ENCODE measurements at places on chromosomes 12 and 14.
A peak's percentile ranks its signal among the peaks of the same experiment; 100 is the strongest.

GRCh38 chr14:66228267-66228970 is 257.8 kb upstream of the CCDC196 start:
- no peak for DNase-seq

- no peak for DNase-seq
Observed at GRCh38 chr12:69765515-69765914, 26.9 kb downstream of the RAB3IP start.

DNA sequence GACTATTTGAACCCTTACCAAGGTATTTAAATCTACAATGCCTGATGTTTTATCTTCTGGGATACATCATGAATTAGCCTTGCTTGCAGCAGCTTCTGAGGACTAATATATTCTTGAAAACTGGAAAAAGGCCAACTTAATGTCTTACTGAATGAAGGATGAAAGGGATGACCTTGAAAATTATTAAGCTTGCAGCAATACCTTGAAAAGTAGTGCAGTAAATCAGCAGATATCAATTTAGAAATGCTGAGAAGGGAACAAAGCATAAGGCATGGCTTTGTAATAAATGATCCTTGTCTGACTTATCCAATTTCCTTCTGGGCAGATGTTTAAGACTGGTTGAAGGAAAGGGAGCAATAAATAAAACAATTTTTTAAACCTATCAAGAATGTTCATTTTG is 37.3 kb upstream of the FERMT2 start:
- DNase-seq = no peak

DNA sequence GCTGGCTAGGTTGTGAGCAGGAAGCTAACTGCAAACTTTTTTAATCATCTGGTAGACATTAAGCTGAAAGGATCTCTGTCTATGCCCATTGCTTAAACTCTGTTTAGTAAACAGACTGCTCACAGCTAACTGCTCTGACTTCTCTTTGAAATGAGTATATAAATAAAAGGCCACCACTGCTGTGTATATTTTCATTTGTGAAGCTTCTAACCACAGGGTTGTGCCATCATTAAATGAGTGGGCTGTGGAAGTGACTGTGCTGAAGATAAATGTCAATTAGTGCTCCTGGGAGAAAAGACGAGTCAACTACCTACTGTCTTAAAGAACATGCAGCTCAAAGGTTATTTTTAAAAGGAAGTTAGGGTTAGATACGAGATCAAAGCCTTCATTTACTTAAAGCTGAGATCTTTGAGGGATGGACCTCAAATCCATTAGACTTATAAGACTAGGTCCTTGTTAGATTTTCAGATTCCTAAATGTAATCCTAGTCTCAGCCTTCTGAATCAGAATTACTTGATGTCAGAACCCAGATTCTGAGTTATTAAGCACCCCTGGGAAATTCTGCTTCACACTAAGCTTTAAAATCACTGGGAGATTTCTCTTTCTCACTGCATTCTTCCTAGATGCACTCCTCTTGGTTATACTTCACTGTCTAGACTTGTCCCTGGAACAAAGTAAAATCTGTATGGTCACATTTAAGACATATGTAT is 213.1 kb upstream of the FLRT2 start:
- no peak for DNase-seq

- no peak for DNase-seq
Observed at GRCh38 chr12:7269273-7269672, 34.6 kb upstream of the ACSM4 start.

- no peak for DNase-seq
Observed at GRCh38 chr12:103518899-103519298, 23.1 kb upstream of the C12orf42 start.

- DNase-seq = no peak
Observed at GRCh38 chr14:98230411-98230810, 1041.6 kb downstream of the BCL11B start.

GRCh38 chr12:26425587-26426260 is 230.4 kb downstream of the SSPN start:
- DNase-seq = no peak

DNA sequence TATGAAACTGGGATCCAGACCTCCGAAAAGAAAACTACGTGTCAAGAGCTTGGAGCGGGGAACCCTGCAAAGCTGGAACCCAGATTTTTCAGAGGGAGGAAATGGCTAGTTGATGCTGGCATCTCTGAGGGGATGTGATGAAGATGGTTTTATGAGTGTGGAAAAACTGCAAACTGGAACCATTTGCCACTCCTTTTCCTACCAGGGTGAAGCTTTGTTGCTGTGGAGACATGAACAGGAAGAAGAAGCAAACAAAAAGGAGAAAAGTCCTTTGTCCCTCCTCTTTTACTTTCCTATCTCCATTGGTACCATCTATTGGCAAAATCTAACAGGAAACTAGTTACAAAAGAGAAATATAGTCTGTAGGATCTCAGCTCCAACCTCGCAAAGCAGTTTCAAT is 39.2 kb downstream of the CDK17 start:
- DNase-seq = no peak

GRCh38 chr14:60653701-60654161 is 4.5 kb upstream of the SIX1 start:
- no peak for DNase-seq

DNA sequence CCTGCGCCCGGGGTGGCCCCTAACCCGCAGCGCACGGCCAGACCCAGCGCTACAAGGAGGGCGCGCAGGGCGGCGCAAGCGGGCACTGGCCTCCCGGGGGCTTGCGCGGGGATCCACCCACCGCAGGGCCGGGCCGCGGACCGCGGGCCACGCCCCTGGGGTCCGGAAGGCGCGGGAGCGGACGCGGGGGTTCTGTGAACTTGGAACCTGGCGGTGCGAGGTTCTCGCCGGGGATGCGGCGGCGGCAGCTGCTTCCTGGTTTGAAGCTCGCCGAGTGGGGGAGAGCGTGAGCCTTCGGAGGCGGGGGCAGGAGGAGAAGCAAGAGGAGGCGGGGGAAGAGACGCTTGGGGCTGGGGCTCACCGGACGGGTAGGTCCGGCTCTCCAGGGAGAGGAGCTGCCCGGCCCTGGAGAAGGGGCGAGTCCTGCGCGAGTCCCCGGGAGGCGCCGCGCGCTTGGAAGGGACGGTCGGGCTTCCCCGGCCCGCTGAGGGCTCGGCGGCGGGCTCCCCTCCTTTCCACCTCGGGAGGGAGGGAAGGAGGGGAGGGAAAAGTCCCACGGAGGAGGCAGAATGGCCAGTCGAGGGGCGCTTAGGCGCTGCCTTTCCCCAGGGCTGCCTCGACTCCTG is at the start of gene PRKCH:
TSS of gene PRKCH (plus strand) at position 195 of the 626 bp plus-strand sequence. CDS start 523 bp downstream, outside the sequence.
- peak; percentile 96 for DNase-seq

GRCh38 chr14:99603471-99604277 is at the start of gene CCDC85C:
Gene CCDC85C, minus strand, starts transcription at chr14:99604207. Its CDS starts 248 bp downstream, at chr14:99603959.
- DNase-seq = no peak

GRCh38 chr12:20450591-20451180 is 82.3 kb downstream of the PDE3A start:
- no peak for DNase-seq

DNA sequence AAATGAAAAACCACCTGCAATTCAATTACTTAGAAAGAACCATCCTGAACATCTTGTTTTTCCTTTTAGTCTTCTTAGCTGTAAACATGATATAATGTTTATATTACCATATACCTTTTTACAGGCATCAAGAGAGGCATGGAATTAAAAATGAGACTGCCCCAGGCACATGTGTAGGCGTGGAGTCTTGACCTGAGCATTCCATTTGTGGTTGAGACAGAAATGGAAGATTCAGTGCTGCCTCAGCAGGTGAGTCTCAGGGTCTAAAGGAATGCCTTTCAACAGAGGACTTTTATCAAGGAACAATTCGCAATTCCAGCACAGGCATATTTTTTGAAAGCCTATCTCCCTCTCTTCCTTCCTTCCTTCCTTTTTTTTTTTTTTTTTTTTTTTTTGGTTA is 8.0 kb upstream of the NANOGNB start:
- no peak for DNase-seq

DNA sequence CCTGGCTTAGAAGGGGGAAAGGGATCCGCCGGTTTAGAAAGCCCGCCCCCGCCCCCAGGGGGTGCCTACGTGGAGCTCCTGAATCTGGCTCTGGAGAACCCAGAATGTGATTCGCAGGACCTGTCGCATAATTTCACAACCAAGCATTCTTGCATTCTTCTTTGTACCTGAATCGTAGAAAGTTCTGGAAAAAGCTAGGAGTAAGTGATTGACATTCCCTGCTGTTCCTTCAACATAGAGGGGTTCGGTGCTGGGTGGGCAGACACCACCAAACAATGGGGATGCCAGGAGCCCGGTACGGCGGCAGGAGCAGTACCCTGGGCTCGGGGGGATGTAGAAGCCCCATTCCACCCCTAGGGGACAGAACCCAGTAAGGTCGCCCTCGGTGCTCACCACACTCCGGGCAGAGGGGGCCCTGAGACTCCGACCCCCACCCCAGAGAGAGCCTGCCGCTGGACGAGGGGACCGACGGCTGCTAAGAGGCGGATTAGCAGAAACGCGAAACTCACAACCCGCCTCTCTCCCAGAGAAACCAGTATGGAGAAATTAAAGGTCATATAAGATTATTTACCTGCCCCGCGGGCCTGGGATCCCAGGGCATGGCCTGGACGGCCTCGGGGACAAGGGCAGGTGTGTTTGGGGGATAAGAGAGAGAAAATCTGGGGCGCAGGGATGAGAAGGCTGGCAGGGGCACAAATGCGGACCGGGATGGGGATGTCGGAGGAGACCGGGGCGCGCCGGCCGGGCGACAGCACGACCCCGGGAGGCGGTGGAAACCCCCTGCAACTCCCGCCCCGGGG is 520 bp downstream of the CSRP2 start:
- peak; percentile 28 for DNase-seq

GRCh38 chr14:58107947-58108552 is 44.0 kb downstream of the ARMH4 start:
- DNase-seq = peak; percentile 81

DNA sequence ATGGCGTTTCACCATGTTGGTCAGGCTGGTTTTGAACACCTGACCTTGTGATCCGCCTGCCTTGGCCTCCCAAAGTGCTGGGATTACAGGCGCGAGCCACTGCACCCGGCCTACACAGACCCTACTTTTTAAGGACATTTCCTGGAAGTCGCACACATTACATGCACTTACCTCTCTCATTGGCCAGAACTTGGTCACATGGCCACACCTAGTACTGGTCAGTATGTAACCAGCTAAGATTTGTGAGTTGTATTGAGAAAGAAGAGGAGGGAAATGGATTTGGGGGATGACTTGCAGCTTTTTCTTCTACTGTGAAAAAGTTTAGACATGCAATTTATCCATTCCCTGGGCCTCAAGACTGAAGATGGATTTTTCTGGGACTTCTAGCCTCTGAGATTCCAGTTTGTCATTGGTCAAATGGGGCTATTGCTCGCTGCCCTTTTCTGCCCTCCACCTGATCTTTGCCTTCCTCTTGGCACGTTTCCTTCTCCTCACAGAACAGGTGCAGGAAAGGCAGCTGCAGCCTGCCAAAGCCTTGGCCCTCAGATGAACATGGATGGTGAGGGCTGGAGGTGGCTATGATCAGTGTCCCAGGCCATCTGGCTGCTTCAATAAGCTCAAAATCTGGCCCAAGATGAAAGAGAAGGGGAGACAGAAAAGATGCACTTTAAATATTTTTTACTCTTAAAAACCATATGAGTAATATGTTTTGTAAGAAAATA is 7.1 kb upstream of the ZDHHC22 start:
- DNase-seq = no peak

GRCh38 chr12:106205208-106206069 is 42.4 kb downstream of the CKAP4 start:
- DNase-seq = peak; percentile 26

DNA sequence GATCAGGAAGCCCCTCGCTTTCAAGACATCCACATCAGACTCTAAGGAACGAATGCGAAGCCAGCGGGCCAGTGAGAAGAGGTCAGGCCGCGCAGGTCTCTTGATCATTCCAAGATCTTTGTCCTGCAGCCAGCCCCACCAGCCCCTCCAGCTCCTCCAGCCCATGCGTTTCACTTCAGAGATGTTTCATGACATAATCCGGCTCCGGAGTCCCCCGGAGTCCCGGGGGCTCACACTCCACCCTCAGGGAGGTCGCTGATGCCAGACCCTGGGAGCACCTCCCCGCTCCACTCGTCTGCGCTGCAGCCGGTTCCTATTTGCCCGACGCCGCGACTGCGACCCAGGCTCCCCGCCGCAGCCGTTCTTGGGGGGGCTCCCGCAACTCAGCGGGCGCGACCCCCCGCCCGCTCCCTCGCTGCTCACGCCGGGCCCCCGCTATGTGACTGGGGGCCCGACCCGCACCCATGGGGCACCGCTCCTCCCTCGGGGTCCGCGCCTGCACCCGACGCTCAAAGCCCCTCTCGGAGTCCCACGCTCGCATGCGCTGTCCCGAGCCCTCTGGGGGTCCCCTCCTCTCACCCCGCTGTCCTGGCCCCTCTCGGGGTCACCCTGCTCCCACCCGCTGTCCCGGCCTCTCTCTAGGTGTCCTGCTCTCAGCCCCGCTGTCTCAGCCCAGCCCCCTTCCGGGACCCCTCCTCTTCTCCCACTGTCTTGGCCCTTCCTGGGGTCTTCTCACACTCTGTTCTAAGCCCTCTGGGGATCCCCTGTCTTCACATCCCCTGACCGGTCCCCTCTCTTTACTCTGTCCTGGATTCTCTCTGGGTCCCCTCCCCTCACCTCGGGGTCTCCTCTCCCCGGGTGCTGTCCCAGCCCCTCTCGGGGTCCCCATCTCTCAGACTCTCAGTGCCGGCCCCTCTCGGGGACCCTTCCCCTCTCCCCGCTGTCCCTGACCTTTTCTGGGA is 1.1 kb downstream of the TAOK3 start:
- no peak for DNase-seq

DNA sequence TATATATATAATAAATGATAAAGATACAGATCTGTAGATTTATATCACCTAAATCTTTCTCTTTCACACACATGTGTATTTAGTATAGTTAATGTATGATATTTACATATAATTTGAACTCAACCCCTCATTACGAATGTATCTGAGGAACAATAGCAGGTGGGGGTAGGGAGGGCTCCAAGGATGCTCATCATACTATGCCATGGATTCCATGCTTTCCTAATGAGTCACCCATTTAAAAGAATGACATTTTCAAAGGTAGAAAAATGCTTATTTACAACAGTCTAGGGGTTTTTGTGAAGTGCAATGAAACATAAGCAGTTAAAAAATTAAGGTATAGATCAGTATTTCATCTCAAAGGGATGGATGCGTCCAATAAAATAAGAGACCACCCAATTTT is 181.6 kb downstream of the SOX5 start:
- DNase-seq = no peak

GRCh38 chr12:55653031-55653430 is 16.3 kb downstream of the OR10P1 start:
- DNase-seq = no peak

GRCh38 chr14:30608533-30609006 is 13.5 kb upstream of the SCFD1 start:
- DNase-seq = no peak

DNA sequence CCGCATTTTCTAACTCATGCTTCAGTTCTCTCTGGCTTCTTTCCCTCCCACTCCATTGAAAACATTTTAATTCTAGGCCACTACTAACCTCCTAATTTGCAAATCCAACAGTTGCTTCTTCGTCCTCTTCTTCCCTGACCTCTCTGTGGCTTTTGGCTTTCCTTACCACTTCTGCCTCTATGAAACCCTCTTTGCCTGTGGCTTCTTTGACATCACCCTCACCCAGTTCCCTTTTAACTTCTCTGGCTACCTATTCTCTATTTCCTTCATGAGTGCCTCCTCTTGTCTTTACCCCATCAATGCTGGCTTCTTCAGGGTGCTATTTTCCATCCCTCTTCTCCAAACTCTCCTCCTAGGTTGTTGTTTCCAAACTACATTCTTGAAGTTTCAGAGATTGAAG is 4.4 kb upstream of the HCFC2 start:
- no peak for DNase-seq

All from HTR-8/SVneo (cell line).